ENCODE measurements at places on chromosomes 5 and 9.

- no peak for DNase-seq
Observed at GRCh38 chr5:72691751-72692150, 124.7 kb upstream of the TNPO1 start.

GRCh38 chr9:87322840-87323635, 174.6 kb upstream of the DAPK1 start:
- no peak for DNase-seq

DNA sequence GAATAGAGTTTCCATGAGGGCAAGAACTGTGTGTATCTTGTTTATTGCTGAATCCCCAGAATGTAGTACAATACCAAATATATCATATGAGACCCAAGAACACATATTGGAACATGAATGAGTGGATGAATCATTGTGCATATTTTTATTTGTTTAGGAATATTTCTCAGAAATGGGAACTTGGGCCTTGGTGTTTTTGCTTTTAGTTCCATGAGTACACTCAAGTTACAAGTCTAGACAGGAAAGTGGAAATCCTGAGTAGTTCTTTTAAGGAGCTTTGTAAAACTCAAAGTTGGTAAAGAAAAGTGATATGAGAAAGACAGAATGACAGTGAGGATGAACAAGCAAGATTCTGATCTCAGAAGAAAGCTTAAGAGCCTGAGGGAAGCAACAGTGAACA, 647.0 kb downstream of the EFNA5 start:
- DNase-seq = no peak

- DNase-seq = no peak
Observed at GRCh38 chr5:31711363-31711762, 72.4 kb downstream of the PDZD2 start.

DNA sequence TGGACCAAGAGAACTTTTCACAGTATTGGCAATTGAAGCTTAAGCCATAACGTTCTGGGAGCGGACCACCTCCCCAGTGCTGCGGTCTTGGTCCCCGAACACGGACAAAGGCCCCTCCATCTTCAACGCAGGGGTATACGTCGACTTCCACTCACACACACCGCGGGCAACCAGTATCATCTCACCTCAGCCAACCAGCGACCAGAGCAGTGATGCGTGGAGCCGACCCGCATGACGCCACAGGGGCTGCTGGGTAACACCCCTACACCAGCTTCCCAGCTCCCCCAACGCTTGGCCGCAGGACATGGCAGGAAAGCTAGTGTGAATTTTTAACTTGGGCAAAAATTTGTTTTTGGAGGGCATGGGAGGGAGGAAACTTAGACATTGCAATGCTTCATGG, 77.3 kb upstream of the PLCXD3 start:
- no peak for DNase-seq

DNA sequence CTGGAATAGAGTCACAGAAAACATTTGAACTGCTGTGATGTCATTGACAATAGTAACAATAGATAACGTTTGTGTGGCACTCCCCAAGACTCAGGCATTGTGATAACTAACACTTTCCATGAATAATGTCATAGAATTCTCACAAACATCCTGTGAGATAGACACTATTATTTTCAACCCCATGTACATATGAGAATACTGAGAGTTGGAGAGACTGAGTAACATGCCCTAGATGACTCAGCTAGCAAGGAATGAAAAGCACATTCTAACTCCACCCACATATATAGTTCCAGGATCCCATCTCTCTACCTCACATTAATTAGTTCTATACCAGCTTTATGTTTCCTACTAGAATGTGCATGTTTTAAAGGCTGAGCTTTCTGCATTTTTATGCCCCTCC, 71.4 kb downstream of the ASTN2 start:
- DNase-seq = no peak

- DNase-seq = no peak
Observed at GRCh38 chr9:123164285-123164684, 104.1 kb downstream of the STRBP start.

- no peak for DNase-seq
Observed at GRCh38 chr5:158951436-158952247, 148.1 kb downstream of the EBF1 start.

DNA sequence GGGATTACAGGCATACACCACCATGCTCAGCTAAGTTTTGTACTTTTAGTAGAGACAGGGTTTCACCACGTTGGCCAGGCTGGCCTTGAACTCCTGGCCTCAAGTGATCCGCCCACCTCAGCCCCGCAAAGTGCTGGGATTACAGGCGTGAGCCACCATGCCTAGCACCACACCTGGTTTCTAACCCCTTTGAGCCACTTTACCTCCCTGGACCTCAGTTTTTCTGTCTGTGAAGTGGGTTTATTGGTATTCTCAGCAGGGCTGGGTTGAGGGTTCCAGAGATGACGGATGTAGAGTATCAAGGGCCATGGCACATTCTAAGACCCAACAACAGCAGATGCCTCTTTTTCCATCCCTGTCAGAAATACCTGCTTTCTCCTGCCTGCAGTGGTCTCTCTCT, 38.6 kb downstream of the AMBP start:
- no peak for DNase-seq

GRCh38 chr5:80215523-80215922, 40.3 kb downstream of the SERINC5 start:
- no peak for DNase-seq

- no peak for DNase-seq
Observed at GRCh38 chr5:10466446-10467073, 24.9 kb downstream of the ROPN1L start.

GRCh38 chr9:6562201-6562600, 83.3 kb downstream of the GLDC start:
- no peak for DNase-seq

DNA sequence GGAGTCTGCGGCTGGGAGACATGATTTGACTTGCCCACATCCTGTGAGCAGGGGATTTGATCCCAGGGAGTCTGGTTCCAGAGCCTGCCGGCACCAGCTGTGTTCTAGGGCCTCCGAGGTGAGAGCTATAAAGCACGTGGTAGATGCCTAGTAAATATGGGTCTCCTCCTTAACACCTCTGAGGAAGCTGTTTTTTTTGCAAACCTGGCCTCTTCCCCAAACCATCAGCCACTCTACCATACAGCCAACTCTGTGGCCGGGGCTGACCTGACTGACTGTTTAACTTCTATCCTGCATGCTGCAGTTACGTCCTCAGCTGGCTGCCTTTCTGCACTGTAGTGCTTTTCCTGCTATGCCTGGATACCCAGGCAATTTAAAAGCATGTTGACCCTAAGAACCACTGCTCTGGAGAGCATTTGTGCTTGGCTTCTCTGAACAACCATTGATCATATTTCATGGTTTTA, 220.5 kb downstream of the SLIT3 start:
- DNase-seq = no peak

DNA sequence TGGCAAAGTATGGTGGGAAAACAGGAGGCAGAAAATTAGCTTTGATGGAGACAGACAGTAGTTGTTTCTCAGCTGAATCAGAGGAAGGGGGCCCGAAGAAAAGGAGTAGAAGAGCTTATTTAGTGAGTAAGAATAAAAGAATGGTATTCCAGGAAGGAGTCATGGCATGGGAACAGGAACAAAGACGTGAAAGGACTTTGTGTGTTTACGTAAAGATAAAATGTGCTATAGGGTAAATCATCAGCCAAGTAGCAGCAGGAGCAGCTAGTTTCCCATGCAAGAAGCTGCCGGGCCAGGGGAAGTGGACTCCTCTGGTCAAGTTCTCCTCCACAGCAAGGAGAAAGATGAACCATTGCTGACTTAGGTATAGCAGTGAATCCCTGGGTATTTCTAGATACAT, 454.5 kb downstream of the HINT1 start:
- DNase-seq = no peak

DNA sequence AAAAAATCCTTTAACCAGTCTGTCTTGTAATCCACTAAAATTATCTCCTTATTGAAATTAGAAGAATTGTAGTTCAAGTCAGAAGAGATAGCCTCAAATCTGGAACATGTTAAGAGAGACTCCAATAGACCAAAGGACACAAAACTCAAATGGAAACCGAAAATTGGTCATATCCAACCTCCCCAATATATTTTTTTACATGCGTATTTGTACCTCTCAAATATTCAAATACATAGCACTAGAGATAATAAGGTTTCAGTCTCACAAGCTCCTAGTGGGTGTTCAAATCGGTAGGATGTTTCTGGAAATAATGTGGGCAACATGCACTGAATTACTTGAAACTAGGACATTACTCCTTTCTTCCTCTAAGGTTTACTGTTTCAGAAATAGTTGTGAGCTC, 33.5 kb downstream of the EPB41L4A start:
- no peak for DNase-seq

GRCh38 chr5:169225830-169226356, 75.0 kb downstream of the SLIT3 start:
- no peak for DNase-seq

GRCh38 chr9:80233906-80234305, 662.1 kb downstream of the TLE4 start:
- DNase-seq = no peak

- DNase-seq = no peak
Observed at GRCh38 chr5:8340261-8340660, 471.3 kb downstream of the MTRR start.

DNA sequence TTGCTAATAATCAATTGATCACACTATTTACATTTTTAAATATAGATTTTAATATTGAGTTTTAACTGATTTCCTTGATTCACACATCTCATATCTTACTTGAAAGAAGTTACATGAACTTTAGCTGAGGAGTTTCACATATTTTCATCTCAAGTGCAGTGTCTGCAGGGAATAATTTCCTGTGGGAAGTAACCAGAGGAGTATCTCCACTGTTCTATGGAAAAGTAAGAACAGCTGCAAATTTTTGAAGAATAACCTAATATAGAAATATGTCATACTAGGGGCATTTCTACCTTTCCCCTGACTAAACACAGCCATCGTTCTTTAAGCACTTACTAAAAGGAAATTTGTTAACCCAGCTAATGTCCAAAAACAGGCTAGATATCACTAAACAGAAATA, 546.4 kb downstream of the EFNA5 start:
- no peak for DNase-seq

- no peak for DNase-seq
Observed at GRCh38 chr5:91164424-91164823, 218.7 kb downstream of the ARRDC3 start.

DNA sequence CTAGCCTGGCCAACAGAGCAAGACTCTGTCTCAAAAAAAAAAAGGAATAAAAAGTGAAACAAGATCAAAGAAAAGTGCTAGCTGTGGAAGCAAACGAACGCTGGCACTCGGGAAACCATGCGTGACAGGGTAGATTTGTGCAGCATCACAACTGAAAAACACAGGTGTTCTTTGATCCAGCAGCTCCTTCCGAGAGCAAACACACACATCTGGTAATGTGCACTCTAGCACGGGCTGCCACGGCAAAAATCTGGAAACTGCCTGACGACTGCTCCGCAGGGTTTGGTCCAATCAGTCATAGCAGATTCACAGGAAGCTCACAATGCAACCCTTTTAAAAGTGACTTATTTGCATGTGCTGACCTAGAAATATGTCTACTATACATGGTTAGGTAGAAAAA, 80.0 kb downstream of the SYK start:
- no peak for DNase-seq

DNA sequence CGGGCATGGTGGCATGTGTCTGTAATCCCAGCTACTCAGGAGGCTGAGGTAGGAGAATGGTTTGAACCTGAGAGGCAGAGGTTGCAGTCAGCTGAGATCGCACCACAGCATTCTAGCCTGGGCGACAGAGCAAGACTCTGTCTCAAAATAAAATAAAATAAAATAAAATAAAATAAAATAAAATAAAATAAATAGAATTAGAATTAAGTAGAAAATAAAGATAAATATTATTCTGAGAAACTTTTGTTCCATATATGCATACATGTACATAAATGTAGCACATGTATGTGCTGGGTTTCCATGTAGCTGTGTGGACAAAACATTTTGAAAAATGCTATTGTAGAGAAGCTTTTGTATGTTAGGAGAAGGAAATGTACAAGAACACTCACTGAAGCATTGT, 129.4 kb upstream of the VLDLR start:
- no peak for DNase-seq

DNA sequence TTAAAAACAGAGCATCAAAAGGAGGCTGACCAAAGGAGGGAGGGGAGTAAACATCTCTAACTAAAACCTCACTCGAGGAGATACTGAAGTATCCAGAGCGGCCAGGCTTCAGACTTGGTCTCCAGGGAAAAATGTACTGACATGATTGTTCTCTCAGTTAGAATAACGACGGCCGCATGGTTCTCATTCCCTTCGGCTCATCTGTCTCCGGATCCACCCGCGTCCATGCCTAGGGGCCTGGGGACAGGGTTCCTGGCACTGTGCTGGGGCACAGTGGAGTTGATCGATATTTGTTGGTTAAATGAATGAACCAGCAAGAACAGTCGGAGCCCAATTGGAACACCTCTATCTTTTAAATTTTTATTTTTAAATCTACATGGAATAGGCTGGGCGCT, 167.1 kb upstream of the PHYKPL start:
- DNase-seq = no peak

GRCh38 chr9:98295824-98296223, 40.4 kb upstream of the TBC1D2 start:
- DNase-seq = no peak

- DNase-seq = no peak
Observed at GRCh38 chr5:126044931-126045565, 378.2 kb upstream of the GRAMD2B start.

DNA sequence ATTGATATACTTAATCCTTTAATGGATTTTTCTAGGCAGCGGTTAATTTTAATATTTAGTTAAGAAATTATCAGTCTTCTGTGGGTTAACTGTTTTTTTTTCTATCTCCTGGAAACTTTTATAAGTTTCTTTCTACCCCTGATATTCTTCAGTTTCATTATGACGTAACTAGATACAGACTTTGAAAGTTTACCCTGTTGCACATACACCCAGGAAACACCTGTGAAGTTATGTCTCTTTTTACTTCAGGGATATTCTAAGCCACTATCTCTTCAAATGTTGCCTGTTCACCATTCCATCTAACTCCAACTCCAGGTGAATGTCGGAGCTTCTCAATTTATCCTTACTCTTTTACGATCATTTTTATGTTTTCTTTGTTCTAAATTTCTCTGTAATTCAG, 329.0 kb downstream of the ICE1 start:
- no peak for DNase-seq

- no peak for DNase-seq
Observed at GRCh38 chr9:122172131-122172530, 12.4 kb downstream of the MORN5 start.

- DNase-seq = no peak
Observed at GRCh38 chr5:104793755-104794080, 1231.1 kb upstream of the NUDT12 start.

- DNase-seq = no peak
Observed at GRCh38 chr5:104967806-104968410, 1405.3 kb upstream of the NUDT12 start.

- DNase-seq = no peak
Observed at GRCh38 chr5:167050568-167051401, 1240.7 kb upstream of the WWC1 start.

GRCh38 chr9:2489838-2490314, 131.7 kb upstream of the VLDLR start:
- no peak for DNase-seq

GRCh38 chr5:73299665-73300336, 126.8 kb downstream of the TMEM174 start:
- DNase-seq = no peak
